T-helper 2 cell (primary cell): ENCODE measurements at places on chromosomes 4 and X.
A peak's percentile ranks its signal among the peaks of the same experiment; 100 is the strongest.

DNA sequence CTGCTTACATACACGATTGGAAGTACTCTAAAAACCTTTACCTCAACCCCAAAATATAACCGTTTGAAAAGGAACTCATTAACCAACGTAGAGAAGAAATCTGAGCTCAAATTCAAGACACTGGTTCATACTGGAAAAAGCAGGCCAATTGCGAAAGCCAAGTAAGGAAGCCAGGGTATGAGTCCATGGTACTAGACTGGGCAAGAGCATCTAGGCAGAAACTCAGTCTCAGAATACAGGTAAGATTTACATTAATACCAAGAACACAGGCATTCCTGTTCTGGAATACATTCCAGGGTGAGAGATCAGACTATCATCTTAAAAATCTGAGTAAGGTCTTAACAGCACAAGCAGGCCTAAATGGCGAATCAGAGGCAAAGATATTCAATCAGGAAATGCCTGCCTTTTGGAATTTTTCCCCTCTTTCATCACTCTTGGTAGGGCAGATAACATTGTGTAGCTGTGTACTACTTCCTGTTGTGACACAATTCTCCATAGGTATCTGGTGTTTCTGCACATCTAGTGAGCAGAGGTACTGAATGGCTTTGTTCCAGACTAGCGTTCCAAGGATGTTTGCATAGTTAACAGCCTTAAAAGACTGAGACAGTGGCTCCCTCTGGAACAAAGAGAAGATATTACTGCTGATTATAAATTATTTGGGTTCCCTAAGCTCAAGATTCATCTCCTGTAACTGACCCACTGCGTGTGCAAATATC is 311.3 kb downstream of the PCDH19 start:
- no peak for DNase-seq

DNA sequence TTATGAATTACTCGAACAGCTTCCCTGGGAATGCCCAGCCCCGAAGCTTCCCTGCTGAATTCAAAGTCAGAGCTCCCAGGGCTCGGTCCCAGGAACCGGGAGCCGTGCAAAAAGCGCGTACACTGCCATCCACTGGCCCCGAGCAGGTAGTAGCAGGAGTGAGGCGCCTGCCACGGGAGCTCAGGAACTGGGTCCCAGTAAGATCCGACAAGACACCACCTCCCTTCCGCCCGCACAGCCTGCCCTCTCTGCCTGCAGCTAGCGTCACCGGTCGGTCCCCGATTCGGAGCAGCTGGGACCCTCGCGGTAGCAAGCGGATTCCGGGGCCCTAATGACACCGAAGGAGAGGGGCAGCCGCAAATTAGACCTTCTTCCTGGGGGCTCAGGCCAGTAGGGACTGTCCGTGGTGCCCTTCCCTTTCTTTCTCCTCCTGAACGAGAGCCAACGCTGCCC is 1.2 kb downstream of the CORIN start:
- DNase-seq, result peak; percentile 23

GRCh38 chr4:37130465-37130864 is 114.1 kb upstream of the NWD2 start:
- no peak for DNase-seq

DNA sequence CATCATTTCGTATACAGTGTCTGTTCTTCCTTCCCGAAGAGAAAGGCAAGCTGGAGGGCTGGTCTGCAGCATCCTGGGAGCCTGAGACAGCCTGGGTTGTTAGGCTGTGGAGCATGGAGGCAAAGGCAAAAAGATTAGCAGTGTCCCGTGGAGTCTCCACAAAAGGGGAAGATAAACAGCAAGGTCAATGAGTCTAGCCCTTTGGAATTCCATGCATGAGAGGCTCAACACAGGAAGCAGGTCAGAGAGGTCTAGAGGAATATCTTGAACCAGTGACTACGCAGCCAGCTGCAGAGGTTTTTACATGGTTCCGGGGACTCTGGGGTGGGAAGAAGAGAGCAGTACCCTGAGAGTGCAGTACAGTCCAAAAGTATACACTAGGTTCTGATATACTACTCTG is 12.2 kb upstream of the MCF2 start:
- DNase-seq, result no peak

GRCh38 chr4:10889819-10890218 is 205.3 kb upstream of the CLNK start:
- DNase-seq, result no peak

DNA sequence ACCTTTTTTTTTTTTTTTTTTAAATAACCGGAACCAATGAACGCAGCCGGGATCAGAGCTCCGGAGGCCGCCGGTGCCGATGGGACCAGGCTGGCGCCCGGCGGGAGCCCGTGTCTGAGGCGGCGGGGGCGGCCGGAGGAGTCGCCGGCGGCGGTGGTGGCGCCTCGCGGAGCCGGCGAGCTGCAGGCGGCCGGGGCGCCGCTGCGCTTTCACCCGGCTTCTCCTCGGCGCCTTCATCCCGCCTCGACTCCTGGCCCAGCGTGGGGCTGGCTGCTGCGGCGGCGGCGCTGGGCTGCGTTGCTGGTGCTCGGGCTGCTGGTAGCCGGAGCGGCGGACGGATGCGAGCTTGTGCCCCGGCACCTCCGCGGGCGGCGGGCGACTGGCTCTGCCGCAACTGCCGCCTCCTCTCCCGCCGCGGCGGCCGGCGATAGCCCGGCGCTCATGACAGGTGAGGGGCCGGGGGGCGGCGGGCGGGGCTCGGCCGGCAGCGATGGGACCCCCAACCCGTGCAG is 337 bp downstream of the STIM2 start:
- DNase-seq, result no peak

DNA sequence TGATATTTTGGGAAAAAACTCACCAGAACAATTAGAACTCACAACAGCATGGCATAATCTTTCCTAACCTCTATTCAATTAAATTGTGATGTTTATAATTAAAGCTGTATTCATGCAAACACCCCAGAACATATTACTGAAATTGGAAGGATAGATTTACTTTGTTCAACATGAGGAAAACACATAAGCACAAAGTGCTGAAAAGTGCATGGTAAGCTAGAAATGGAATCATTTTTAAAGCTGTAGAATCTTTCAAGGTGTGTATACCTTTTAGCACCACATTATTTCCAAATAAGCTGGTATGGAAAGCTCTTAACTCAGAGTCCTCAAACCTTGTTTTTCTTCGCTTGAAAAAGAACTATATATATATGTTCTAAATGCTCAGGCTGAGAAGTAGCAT is 90.8 kb upstream of the NAP1L5 start:
- no peak for DNase-seq

DNA sequence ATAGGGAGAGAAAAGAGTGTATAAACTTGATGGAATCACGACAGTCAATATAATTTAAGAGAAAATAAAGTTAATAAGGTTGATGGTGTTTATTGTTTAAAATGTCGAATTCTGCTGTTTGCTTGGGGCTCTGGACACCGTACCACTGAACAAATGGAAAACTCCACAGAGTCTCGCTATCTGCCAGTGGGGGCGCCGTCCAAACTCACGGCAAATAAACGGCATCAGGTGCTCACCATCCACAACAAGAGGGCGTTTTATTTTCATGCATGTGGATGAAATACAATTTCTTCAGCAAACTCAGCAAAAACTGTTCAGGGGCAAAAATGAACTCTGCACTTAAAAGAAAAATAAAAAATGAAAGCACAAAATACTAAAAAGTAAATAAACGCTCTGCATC is 46.6 kb upstream of the FAM47C start:
- no peak for DNase-seq

DNA sequence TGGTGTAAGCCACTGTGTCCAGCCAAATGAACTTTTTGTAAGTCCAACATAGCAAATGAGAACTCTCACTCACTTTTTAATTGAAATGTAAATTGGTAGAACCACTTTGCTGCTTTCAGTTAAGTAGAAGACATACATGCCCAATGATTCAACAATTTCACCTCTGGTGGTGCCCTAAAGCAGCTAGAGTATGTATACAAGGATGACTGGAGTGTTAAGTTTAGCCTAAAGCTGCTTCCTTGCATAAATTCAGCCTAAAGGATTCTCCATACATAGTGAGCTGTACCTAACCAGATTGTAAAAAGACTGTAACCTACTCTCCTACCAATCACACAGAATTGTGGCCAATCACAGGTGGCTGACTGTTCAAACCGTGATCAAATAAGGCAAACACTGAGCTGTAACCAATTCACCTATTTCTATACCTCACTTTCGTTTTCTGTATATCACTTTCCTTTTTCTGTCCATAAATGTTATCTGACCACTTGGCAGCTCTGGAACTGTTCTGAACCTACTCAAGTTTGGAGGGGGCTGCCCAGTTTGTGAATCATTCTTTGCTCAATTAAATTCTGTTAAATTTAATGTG is 39.9 kb downstream of the PDS5A start:
- DNase-seq, result no peak

DNA sequence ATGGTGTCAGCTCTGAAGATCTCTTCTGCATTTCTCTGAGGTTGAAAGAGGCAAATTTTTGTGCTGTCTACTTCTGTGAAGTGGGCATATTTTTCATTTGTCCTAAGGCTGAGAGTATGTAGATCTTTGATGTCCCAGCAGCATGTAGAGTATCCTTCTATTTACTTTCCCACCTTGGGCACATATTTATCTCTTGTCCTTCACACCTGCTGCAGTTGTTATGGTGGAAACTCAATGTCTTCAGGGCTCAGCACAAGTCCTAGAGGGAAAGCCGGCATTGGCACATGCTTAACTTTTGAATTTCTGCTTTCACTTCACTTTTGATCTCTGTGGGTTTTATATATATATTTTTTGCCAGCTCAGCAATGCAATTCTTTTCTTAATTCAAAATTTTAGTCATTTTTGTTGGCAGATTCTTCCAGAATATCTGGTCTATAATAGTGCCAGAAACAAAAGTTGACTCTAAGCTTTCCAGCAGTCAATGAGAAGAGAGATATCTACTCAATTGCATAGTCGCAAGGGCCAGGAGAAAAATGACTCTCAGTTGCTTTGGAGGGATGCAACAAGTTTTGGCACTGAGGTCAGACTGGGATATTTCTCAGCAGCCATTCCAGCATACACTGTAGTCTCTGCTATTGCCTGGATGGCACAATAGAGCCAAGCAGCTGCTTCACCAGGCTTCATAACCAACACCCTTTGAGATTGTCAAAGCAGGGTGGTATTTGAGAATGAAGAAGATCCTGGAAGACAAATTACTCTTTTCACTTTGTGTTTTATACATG is 127.8 kb upstream of the FAT1 start:
- no peak for DNase-seq

DNA sequence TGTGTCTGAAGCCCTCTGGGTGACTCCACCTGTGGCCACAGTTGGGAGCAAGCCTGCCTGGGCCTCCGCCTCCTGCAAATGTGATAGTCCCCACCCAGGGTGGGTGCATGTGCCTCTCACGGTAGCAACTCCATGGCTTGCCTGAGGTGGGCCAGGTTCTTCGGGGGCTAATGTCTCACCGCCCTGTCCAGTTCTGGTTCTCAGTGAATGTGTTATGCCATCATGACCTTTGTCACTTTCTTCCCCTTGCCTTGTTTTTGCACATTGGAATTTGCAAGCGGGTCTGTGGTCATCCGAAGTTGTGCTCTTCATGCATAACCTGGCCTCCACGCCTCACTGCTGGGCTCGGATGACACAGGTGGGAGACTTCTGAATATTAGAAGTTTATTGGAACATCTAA is 39.7 kb downstream of the SHROOM2 start:
- no peak for DNase-seq

DNA sequence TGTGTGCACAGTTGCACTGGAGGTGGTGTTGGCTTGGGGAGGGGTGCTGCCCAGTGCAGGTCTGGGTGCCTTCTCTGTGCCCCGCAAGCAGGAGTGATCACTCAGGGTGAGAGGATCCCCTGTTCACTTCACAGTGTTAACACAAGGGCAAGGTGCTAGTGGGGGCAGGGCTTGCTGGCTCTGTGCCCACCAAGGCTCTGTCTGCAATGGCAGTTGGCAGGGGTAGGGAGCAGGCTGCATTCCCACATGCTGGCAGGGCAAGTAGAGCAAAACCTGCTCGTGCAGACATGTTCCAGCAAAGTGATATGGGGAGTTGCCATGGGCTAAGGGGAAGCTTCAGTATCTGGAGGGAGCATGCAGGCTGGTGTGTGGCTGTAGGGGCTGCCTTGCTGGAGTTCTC is 428.0 kb downstream of the ZNF674 start:
- DNase-seq, result no peak

GRCh38 chr4:148834804-148835631 is 392.8 kb upstream of the NR3C2 start:
- DNase-seq, result no peak

DNA sequence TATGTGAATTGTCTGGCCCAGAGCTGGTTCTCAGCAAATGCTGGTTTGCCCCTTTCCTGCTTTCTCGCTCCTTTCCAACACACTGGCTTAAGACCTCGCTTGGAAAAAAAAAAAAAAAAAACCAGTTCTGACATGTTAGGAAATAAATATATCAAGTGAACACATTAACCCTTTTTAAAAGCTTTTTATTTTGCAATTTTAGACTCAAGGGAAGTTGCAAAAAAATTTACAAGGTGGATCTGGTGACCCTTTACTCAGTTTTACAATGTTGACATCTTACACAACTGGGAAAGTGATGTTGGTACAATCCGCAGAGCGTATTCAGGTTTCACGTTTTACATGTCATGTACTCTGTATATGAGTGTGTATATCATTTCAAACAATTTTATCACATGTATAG is 100.1 kb downstream of the RTL5 start:
- DNase-seq, result no peak

- no peak for DNase-seq
Observed at GRCh38 chrX:72053508-72053907, 78.2 kb downstream of the RTL5 start.
